Mesothelial cell of epicardium (in vitro differentiated cells): ENCODE measurements at places on chromosomes 7 and 10.

DNA sequence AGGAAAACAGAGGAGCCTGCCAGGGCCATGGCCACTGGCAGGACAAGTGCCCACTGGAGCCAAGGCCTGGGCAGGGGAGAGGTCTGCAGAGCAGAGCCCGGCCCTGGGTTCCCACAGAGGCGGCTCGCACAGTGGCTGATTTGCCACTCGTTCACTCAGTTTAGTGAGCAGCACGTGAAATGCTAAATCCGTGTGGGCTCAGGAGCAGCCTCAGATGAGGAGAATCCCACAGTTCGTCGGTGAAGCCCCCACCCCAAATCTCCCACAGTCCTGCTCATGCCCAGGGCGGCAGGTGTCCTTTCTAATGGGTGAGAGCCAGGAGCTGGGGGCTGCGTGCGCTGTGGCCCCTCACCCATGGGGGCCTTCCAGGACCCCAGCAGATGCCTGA, 107.7 kb upstream of the FAM20C start:
- DNase-seq: no peak

DNA sequence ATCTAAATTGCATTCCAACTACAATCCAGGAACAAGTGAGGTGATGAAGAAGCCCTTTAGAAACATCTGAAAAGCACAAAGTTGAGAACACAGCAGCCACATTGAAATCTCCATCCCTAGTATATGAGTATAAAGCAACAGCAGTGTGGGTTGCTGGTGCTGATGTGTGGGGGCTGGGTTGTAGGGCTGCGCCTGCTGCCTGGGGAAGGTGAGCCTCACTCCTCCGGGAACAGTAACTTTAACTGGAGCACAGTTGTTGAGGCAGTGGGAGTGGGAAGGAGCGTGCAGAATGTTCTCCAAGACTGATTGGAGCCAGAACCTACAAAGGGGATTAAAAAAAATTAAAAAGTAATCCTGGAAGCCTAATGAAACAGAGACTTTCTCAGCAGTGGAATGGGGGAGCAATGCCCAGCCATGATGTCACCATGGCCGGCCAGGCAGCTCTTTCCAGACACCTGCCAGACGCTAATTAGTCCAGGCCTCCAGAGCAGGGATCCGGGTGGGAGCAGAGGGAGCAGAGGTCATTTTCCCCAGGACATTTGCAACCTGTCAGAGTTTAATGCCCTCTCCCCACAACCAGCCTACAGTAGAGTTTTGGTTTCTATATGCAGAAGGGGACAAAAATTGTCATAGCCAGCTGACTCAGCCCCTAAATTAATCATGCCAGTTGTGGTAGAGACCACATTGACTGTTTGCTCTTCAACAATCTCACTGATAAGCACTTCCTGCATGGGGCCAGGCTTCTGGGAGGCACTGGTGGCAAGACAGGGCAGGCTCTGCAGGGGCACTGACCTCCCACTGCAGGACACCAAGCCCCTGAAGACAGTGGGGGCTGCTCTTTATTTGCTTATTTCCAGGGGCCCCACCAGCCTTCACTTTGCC, 133.0 kb upstream of the ZNF32 start:
- no peak for DNase-seq

DNA sequence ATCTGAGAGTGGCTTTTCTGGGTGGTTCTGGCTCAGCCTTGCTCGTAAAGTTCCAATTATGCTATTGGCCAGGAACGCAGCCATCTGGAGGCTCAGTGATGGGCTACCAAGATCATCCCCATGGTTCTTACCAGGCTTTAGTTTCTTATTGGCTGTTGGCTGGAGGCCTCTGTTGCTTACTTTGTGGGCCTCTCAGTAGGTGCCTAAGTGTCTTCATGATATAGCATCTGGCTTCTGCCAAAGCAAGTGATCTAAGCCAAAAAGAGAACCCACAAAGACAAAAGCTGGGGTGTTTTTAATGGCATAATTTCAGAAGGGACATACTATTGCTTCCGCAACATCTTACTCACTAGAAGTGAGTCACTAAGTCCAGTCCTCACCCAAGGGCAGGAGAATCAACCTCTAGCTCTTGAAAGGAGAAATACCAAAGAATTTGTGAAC, 132.0 kb upstream of the MDFIC start:
- no peak for DNase-seq

DNA sequence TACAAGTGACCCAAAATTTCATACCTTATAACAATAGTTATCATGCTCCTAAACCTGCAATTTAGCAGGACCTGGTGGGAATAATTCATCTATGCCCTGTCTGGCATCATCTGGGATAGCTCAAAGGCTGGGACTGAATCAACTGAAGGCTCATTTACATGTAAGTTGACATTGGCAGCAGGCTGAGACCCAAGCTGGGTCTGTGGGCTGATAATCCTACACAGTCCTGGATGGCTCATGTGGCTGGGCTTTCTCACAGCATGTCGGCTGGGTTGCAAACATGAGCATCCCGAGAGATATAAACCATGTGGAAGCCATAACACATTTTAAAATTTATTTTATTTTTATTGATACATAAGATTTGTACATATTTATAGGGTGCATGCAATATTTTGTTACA, 19.5 kb upstream of the ABCB5 start:
- DNase-seq: no peak

DNA sequence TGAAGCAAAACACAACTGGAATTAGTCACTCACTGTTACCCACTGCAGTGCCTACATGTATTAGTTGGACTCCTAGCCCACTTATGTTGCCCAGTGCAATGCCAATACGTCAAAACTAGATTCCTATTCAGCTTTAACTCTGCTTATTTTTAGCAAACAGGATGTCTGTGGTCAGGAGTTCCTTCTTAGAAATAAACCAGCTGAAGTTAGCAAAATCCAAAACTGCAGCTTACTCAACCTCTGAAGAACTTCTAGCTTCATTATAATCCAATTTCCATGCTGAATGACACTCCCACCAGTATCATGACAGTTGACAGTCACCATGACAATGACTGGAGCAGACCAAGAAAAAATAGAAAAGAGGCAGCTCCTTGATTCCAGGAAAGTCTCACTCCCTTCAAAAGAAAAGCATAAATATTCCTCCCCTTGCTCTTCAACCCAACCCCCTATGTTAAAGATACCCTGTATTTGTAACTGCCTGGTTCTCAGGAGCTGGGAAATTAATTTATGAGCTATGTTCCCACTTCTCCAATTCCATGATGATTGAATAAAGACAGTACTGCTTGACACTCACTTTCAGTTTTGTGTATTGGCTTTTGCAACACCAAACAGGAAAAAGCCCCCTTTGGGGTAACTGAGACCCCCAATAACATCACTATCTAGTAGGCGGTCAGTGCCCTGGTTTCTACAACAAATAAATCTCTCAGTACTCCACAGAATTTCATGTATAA, 327.4 kb downstream of the SORCS1 start:
- no peak for DNase-seq

GRCh38 chr10:121007264-121007663, 156.1 kb downstream of the WDR11 start:
- DNase-seq: no peak

- DNase-seq: no peak
These were observed 1.2 kb downstream of the CALY start for GRCh38 chr10:133335246-133336117.

GRCh38 chr7:151249732-151250072, 1.2 kb upstream of the SMARCD3 start:
- DNase-seq: no peak

- DNase-seq: no peak
These were observed 38.9 kb upstream of the ADARB2 start for GRCh38 chr10:1776127-1776662.

- no peak for DNase-seq
These were observed 7.8 kb upstream of the CCNY start for GRCh38 chr10:35328404-35329037.
